ENCODE measurements at places on chromosomes 5 and 9.

GRCh38 chr5:38589629-38590028 is 33.2 kb upstream of the LIFR start:
- no peak for DNase-seq

DNA sequence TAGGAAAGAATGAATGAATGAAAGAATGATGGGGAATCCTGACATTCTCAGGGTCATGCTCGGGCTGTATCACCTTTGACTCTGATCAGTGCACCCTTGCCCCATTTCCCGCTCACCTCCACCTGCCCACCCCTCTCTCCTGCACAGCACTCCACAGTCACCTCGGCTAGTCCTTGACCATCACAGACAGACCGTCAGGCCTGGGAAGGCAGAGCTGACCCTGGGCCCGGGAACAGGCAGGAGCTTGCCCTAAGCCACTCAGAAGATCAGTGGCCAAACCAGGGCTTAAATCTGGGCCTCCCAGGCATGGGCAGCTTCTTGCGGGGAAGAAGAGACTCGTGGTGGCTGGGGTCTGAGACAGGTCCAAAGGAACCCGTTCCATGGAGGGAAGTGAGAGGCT is 3.6 kb downstream of the ST6GALNAC6 start:
- no peak for DNase-seq

DNA sequence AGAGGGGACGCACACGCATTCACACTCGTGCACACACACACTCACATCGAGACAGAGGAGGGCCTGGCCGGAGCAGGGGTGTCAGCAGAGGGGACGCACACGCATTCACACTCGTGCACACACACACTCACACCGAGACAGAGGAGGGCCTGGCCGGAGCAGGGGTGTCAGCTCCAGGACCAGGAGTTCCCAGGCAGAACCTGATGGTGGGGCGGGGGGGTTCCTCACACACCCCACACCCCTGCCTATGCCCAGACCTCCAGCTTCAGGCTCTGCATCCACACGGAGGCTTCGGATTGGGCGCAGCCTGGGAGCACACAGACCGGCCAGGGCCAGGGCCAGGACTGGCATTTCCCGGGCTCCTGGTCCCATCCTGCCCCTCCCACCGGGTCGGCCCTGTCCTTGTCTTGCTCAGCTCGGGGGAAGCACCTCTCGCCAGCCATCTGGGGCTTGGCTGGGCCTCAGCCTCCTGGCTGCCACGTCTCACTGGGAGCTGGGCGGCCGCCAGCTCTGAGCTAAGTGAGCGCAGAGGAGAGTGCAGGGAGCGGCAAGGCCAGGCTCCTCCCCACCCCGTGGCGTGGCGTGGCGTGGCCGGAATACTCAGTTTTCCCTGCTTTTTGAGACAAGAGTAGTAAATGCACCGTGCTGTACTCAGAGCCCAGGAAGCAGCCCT is 31.3 kb downstream of the ADAMTS2 start:
- DNase-seq = no peak

DNA sequence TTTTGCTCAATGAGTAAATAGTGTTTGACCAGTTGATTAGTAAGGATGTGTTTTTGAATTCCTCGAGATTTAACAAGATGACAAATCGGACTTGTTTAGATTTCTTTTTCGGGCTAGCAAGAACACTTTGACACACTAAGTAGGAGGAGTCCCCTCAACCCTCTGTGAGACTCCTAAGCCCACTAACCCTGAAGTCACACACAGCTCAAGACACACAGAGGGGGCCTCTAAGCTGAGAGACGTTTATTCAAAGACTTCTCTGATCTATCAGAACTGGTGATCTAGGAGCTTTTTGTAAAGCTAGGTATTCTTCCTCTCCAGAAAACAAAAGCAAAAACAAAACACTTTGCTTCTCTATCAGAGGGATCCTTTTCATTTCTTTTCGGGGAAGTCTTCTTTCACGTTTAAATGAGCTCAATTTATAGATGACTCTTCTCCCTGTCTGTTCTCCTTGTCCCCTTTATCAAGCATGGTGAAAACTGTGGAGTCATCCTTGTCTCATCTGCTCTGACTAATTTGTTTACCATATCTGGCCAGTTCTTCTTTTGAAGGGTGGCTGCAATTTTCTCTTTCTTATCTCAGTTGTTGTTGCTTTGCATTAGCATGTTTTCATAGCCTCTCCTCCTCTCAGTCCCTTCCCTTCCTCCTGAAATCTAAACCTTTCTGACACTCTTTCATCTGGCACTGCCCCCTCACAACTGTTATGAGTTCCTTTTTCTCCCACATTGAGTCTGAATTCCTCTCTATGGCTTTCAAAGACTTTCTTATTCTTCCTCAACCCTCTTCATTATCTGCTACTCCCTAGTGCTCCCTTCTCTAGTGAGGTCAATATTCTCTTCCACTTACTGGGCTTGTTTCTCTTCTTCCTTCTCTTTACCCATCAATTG is 68.5 kb upstream of the RAI14 start:
- no peak for DNase-seq

DNA sequence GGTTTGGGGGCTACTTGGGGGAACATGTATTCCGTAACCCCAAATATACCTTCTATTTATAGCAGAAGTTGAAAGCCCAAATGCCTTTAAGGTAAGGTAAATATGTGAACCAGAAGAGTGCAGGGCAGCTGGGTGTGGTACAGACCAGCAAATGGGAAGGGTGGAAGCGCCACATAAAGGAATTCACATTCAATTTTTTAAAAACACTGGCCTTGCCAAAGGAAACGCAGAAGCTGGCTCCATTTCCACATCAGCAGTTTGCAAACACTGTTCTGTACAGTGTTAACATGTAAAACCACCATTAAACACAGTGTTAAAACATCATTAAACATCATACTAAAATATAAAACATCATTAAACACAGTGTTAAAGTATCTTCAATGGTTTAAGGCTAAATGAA is 3.5 kb upstream of the BHMT start:
- DNase-seq = no peak

DNA sequence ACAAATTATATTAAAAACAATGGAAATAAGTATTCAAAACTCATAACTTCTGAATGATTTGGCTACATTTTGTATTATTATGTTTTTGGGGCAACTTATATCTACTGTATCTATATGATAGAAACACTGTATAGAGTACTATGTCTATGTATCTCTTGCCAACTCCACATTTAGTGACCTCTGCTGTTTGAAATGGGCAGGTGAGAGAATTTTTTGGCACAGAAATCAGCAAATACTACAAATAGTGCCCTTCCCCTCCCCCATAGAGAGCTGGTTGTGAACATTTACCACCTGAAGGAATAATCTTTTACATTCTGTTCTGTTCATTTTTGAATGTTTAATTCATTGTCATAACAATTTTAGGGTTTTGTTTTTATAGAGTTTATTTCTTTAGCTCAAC is 545.3 kb downstream of the PDE4D start:
- no peak for DNase-seq

- DNase-seq = peak; percentile 36
Observed at GRCh38 chr5:139848508-139849100, 53.0 kb downstream of the PSD2 start.

- DNase-seq = no peak
Observed at GRCh38 chr9:76891279-76891678, 14.6 kb downstream of the PRUNE2 start.

DNA sequence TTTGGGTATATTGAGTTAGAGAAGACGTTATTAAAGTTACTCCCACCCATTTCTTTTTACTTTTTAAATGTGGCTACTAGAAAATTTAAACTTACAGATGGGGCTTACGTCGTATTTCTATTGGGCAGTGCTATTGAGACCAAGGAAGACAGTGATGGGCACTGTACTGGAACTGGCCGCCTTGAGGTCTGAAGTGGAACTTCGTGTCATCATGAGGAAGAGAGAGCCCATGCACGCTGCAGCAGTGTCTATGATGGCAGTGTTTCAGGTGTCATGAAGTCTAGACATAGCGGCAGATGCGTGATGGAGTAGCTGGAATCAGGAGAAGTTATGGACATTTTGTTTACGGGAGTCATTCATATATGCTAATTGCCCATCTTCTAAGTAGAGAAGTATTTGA is 143.7 kb downstream of the LRRC70 start:
- DNase-seq = no peak

GRCh38 chr9:78351816-78352215 is 54.9 kb downstream of the PSAT1 start:
- DNase-seq = peak; percentile 22

GRCh38 chr9:107036367-107036766 is 173.4 kb downstream of the ZNF462 start:
- no peak for DNase-seq

Measured in CD4-positive, alpha-beta T cell treated with Interleukin-12 subunit alpha and Interleukin-12 subunit beta, for 1 hour (primary cell).